ENCODE measurements at places on chromosomes 1 and 21. TPM values are rescaled to one million over a fixed set of nuclear protein-coding genes. Genes with fewer than 3 reads are reported as not detected.

Gene GNAT2
- not detected for total RNA-seq

Gene PRELP
- 243 TPM for total RNA-seq

Gene BLACAT1
- total RNA-seq: 0.26 TPM

Gene CD48
- 1.2 TPM for total RNA-seq

Gene BTBD19
- 1.8 TPM for total RNA-seq

Gene FMO5
- total RNA-seq: 1.1 TPM

- H3K36me3 ChIP-seq: no peaks in the 10 kb centered on the region
- H3K27me3 ChIP-seq: no peaks in the 10 kb centered on the region
- no peak for DNase-seq
- no peak overlapping the region for H3K27ac ChIP-seq
Observed at GRCh38 chr1:82783044-82783443, 982.3 kb downstream of the ADGRL2 start.

GRCh38 chr1:225567789-225568188 lies 85.1 kb downstream of the ENAH start:
- H3K36me3 ChIP-seq: no peaks in the 10 kb centered on the region
- DNase-seq: no peak
- H3K27ac ChIP-seq: no peak overlapping the region
- no peak overlapping the region for H3K4me3 ChIP-seq
- H3K4me1 ChIP-seq: no peaks in the 10 kb centered on the region
- H3K27me3 ChIP-seq: no peaks in the 10 kb centered on the region

- no peak for DNase-seq
- no peak overlapping the region for H3K27ac ChIP-seq
- H3K27me3 ChIP-seq: no peaks in the 10 kb centered on the region
Observed at GRCh38 chr1:57711326-57711725, 287.5 kb upstream of the DAB1 start.

DNA sequence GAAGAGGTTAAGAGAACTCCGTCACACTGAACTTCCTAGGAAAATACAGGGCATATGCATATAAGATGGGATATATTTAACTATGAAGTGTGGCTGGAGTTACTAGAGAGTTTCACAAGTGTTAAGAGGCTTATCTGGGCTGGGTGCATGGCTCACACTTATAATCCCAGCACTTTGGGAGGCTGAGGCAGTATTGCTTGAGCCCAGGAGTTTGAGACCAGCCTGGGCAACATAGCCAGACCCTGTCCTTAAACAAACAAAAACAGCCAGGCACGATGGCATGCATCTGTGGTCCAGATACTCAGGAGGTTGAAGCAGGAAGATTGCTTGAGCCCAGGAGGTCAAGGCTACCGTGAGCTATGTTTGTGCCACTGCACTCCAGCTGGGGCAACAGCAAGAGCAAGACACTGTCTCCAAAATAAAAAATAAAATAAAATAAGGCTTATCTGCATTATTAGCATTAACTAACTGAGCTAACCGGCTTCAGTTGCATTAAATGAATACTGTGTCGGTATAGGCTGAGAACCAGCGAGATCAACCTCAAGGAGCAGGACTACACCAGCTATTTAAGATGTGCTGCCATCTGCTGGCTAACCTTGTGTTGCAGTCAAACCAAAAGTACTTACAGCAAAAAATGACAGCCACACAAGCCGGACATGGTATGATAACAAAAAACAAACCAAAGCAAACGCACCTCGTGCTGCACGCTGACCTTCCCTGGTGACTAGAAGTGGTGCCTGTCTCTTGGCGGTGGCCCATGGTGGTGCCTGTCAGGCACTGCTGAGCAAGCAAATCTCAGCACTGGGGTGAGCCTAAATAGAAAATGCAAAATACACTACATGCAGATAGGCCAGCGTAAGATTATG lies 19.7 kb upstream of the RBBP5 start:
- H3K4me1 ChIP-seq: no peaks in the 10 kb centered on the region
- no peaks in the 10 kb centered on the region for H3K36me3 ChIP-seq
- peak; percentile 87 for DNase-seq

DNA sequence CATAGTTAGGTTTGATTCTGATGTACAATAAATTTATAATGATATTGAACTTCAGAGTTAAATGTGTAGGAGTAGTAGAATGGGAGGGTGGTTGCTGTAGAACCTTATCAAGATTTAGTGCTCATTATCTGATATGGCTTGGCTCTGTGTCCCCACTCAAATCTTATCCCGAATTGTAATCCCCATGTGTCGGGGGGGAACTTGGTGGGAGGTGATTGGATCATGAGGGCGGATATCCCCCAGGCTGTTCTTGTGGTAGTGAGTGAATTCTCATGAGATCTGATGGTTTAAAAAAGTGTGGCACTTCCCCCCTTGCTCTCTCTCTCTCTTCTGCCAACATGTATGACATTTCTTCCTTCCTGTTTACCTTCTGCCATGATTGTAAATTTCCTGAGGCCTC lies 265.5 kb downstream of the GRIK1 start:
- H3K27me3 ChIP-seq: no peaks in the 10 kb centered on the region
- no peak overlapping the region for H3K27ac ChIP-seq
- DNase-seq: no peak
- no peaks in the 10 kb centered on the region for H3K4me1 ChIP-seq
- H3K4me3 ChIP-seq: no peak overlapping the region

DNA sequence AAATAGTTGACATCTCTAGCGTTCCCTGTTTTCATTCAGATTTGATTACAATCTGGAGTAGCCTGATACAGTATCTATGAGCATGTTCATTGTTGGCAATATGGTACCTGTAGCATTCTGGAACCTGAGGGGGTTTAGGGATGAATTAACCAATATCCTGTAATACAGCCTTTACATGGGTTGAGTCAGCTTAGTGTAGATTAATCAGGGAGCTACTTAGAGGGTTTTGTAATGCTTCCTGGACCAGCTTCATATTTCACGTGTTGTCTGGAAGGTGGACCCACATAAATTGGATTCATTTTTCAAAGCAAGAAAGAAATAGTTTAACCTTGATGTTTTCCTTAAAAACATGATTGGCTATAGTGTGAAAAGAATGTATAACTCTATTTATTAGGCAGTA lies 3.6 kb downstream of the OTUD3 start:
- H3K4me1 ChIP-seq: peaks cover 22% of the 10 kb centered on the region
- DNase-seq: no peak
- H3K36me3 ChIP-seq: peaks cover 6% of the 10 kb centered on the region
- H3K27ac ChIP-seq: no peak overlapping the region
- no peak overlapping the region for H3K4me3 ChIP-seq
- no peaks in the 10 kb centered on the region for H3K27me3 ChIP-seq

- no peak for DNase-seq
- no peaks in the 10 kb centered on the region for H3K4me1 ChIP-seq
- no peak overlapping the region for H3K27ac ChIP-seq
Observed at GRCh38 chr1:224640018-224640417, 23.9 kb downstream of the CNIH3 start.

- no peaks in the 10 kb centered on the region for H3K27me3 ChIP-seq
- H3K36me3 ChIP-seq: no peaks in the 10 kb centered on the region
- H3K4me3 ChIP-seq: no peak overlapping the region
- no peaks in the 10 kb centered on the region for H3K4me1 ChIP-seq
- DNase-seq: no peak
Observed at GRCh38 chr21:45308194-45309068, 20.7 kb upstream of the POFUT2 start.

DNA sequence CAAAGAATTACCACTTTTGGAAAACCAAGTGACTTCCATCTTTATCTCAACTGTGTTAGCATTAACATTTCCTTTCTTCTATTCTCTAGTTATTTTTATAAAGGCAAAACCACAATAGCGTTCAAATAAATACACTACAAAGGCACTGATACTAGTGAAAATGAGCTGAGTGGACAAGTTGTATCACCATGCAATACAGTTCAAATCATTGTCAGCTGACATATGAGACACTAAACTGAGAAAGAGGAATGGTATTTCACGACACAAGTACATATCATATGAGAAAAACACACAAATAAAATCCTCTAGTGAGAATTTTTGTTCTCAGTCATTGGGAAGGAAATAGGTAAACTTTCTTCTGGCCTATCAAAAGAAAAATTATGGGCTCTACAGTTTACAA lies 26.2 kb downstream of the ENAH start:
- no peaks in the 10 kb centered on the region for H3K4me1 ChIP-seq
- DNase-seq: no peak
- no peak overlapping the region for H3K4me3 ChIP-seq

- DNase-seq: no peak
- no peaks in the 10 kb centered on the region for H3K27me3 ChIP-seq
- no peaks in the 10 kb centered on the region for H3K4me1 ChIP-seq
Observed at GRCh38 chr1:115717541-115717940, 51.0 kb downstream of the CASQ2 start.

DNA sequence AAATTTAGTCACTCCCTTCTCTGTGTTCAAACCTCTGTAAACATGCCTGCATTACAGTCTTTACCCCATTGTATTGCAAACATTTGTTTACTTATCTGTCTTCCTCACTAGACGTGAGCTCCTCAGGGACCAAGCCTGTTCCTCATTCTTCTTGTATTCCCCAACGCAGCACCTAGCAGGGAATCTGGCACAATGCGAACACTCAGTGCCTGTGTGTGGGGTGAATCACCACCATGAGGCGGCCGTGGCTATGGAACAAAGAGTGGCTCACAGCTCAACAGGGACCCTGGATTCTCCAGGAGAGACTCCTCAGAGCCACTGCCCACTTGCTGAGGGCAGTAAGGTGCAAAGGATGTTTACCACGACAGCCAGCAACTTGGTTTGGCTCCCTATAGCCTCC lies 95.9 kb downstream of the DDX20 start:
- no peak overlapping the region for H3K4me3 ChIP-seq
- H3K27ac ChIP-seq: peak overlapping the region; percentile 9
- H3K27me3 ChIP-seq: no peaks in the 10 kb centered on the region
- no peak for DNase-seq
- no peaks in the 10 kb centered on the region for H3K36me3 ChIP-seq

GRCh38 chr1:186492531-186493291 lies 31.8 kb upstream of the PDC start:
- no peak for DNase-seq
- no peaks in the 10 kb centered on the region for H3K36me3 ChIP-seq
- no peak overlapping the region for H3K4me3 ChIP-seq
- no peaks in the 10 kb centered on the region for H3K27me3 ChIP-seq
- H3K4me1 ChIP-seq: no peaks in the 10 kb centered on the region

GRCh38 chr1:244427647-244428046 lies 24.1 kb downstream of the ADSS2 start:
- H3K4me1 ChIP-seq: peaks cover 6% of the 10 kb centered on the region
- no peak overlapping the region for H3K4me3 ChIP-seq
- H3K27me3 ChIP-seq: no peaks in the 10 kb centered on the region
- DNase-seq: no peak
- H3K27ac ChIP-seq: no peak overlapping the region

GRCh38 chr1:244865028-244865371 lies 657 bp upstream of the HNRNPU start:
- peak overlapping the region; percentile 99 for H3K4me3 ChIP-seq
- H3K27ac ChIP-seq: peak overlapping the region; percentile 100
- H3K27me3 ChIP-seq: no peaks in the 10 kb centered on the region
- H3K36me3 ChIP-seq: peaks cover 26% of the 10 kb centered on the region
- H3K4me1 ChIP-seq: peaks cover 37% of the 10 kb centered on the region

- H3K4me3 ChIP-seq: no peak overlapping the region
- H3K27ac ChIP-seq: peak overlapping the region; percentile 16
- no peaks in the 10 kb centered on the region for H3K27me3 ChIP-seq
- DNase-seq: no peak
Observed at GRCh38 chr21:35528116-35529042, 479.3 kb upstream of the RUNX1 start.

DNA sequence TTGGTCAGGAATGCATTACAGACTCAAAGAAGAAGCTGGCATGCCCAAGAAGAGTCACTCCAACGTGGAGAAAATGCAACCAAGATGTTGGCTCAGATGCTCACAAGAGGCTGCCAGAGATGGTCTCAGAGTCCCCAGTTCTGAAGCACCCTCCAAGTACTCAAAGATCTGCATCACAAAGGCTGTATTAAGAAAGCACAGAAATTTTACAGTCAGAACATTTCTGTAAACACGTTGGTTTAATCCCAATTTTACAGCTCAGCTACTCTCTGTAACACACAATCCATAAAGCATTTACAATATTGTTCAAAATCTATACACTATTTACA lies 69.4 kb downstream of the CDC7 start:
- no peak for DNase-seq
- H3K27ac ChIP-seq: peak overlapping the region; percentile 77
- no peaks in the 10 kb centered on the region for H3K27me3 ChIP-seq
- H3K4me1 ChIP-seq: peaks cover 35% of the 10 kb centered on the region
- H3K36me3 ChIP-seq: no peaks in the 10 kb centered on the region
- H3K4me3 ChIP-seq: no peak overlapping the region

GRCh38 chr1:164891615-164892014 lies 332.6 kb downstream of the PBX1 start:
- H3K27ac ChIP-seq: no peak overlapping the region
- H3K36me3 ChIP-seq: no peaks in the 10 kb centered on the region
- no peak overlapping the region for H3K4me3 ChIP-seq
- no peak for DNase-seq
- H3K27me3 ChIP-seq: no peaks in the 10 kb centered on the region
- H3K4me1 ChIP-seq: no peaks in the 10 kb centered on the region

DNA sequence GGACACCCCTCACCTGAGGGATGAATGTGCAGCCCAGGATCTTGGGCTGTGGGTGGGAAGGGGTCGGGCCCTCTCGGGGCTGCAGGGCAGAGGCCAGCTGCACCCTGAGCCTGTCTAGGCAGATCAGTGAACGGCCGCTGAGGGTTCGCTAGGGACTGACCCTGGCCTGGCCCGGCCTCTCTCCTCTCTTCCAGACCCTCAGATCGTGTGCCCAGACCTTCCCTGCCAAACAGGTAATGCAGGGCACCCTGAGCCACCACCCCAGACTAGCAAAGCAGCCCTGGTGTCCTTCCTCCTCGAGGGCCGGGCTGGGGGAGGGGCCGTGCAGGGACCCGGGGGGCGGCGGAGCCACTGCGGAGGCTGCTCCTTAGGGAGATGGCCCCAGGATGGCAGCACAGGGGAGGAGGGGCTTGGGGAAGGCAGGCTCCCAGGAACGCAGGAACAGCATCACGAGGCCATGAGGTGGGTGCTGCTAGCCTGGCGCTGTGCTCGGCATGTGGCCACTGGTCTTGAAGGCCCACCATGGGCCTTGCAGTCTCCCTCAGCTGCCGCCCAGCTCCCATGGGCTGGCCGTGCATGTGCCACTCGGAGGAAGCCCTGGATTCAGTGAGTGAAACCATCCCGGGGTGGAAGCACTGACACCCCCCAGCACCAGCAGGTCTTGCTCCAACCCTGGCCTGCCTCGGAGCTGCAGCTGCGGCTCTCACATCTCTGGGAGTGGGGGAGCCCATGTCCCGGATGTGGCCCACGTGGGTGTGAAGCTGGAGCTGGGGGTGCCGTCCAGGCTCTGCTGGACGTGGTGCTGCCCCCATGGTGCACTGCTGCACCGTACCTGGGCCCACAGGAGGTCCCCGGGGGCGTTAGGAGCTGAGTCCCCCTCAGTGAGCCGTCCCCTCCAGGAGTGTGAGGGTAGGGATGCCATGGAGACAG lies 28.7 kb downstream of the COL6A2 start:
- no peak overlapping the region for H3K27ac ChIP-seq
- peaks cover 46% of the 10 kb centered on the region for H3K36me3 ChIP-seq
- no peak overlapping the region for H3K4me3 ChIP-seq
- H3K4me1 ChIP-seq: no peaks in the 10 kb centered on the region
- no peaks in the 10 kb centered on the region for H3K27me3 ChIP-seq
